ENCODE measurements at places on chromosomes 1 and 21.

GRCh38 chr1:89460325-89460724 is 64.3 kb upstream of the LRRC8B start:
- no peak for DNase-seq

GRCh38 chr1:117570988-117571409 is 34.8 kb upstream of the TENT5C start:
- peak; percentile 58 for DNase-seq

GRCh38 chr21:14824126-14824525 is 240.7 kb downstream of the NRIP1 start:
- no peak for DNase-seq

- no peak for DNase-seq
These were observed 98.3 kb upstream of the FMN2 start for GRCh38 chr1:239993366-239993765.

DNA sequence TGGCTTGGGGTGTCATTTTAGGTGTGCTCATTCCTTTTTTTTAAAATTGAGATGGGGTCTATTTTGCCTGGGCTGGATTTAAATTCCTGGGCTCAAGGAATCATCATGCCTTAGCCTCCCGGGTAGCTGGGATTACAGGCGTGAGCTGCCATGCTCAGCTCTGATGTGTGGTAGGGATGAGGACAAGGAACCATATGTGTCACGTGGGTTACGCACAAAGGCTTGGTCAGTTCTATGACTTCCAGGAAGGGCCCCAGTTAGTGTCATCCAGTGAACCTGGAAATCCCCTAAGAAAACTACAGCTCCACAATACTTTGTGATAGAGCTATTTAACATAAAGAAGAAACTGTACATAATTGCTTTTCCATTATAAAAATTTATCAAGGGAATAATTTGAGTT is 6.7 kb upstream of the METTL25B start:
- DNase-seq, result no peak

GRCh38 chr1:86517336-86517735 is 29.5 kb upstream of the CLCA4 start:
- no peak for DNase-seq

GRCh38 chr1:214318356-214318755 is 37.4 kb downstream of the SMYD2 start:
- DNase-seq, result no peak

DNA sequence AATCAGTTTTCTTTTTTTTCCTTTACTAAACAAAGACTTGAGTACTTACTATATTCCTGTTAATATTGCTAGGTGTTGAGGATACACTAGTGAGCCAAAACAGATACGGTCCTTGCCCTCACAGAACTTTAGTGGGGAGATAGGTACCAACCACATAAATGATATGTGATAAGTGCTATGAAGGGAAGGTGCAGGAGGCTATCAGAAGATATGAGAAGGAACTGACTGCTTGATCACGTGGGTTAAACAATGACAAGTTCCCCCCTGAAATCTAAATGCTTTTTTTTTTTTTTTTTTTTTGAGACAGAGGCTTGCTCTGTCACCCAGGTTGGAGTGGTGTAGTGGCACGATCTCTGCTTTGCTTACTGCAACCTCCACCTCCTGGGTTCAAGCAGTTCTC is 25.0 kb downstream of the RBM15 start:
- DNase-seq, result no peak

GRCh38 chr1:57258557-57259325 is 165.1 kb downstream of the DAB1 start:
- no peak for DNase-seq

DNA sequence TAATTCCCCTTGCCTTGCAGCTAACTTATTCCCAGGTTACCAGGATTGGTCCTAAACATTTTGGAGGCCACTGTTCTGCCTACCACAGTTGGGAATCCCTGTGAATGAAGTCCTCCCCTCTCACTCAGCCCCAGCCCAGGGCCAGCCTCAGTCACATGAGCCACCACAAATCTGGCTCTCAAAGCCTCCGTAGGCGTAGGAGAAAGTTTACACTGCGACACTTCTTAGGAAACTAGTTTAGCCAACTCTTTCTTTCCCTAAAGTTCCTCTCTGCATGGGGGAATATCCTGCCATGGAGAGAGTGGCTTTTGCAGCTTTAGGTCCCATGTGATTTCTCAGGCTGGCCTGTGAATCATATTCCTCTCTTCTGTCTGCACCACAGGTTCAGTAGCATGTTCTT is 45.7 kb upstream of the ETV3 start:
- no peak for DNase-seq

GRCh38 chr1:156483397-156483796 is 17.2 kb downstream of the MEF2D start:
- no peak for DNase-seq

Data from RPMI8226 (cell line).